HFFc6 (cell line): ENCODE measurements at places on chromosomes 11 and 22. TPM values are rescaled to one million over a fixed set of nuclear protein-coding genes. Genes with fewer than 3 reads are reported as not detected.

DNA sequence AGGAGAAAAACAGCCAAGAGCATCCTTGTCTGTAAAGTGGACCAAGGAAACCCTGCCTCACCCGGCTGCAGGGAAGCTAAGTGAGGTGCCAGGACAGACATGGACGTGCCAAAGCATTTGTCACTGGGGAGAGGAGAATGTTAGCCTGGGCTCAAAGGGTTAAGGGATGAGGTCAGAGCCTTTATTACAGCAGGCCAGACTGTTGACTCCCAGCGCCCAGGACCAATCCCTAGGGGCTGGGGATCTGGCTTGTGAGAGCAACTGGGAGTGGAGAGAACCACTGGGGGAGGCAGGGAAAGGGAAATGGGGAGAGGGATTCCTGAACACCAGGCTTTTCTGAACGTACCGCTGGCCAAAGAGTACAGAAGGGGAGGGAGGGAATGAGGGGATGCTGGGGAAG, 2.6 kb downstream of the CHRM1 start:
- no peaks in the 10 kb centered on the region for H3K36me3 ChIP-seq
- no peak overlapping the region for H3K4me3 ChIP-seq
- no peak for DNase-seq
- no peak overlapping the region for H3K27ac ChIP-seq
- 0 out of 2 replicates have a peak, but pooled peaks cover 6% of the 10 kb centered on the region for H3K4me1 ChIP-seq

- H3K27ac ChIP-seq, result no peak overlapping the region
- peaks cover 28% of the 10 kb centered on the region for H3K27me3 ChIP-seq
- H3K4me3 ChIP-seq, result no peak overlapping the region
Observed at GRCh38 chr11:36696550-36696949, 98.5 kb upstream of the RAG2 start.

GRCh38 chr11:106459135-106459534, 381.7 kb downstream of the AASDHPPT start:
- H3K36me3 ChIP-seq, result no peaks in the 10 kb centered on the region
- no peak overlapping the region for H3K27ac ChIP-seq
- no peaks in the 10 kb centered on the region; the same call in 1 of the 2 replicates for H3K27me3 ChIP-seq
- H3K4me1 ChIP-seq, result peaks cover 32% of the 10 kb centered on the region
- DNase-seq, result no peak
- no peak overlapping the region for H3K4me3 ChIP-seq

- DNase-seq, result no peak
- H3K27ac ChIP-seq, result no peak overlapping the region
- H3K4me1 ChIP-seq, result peaks cover 10% of the 10 kb centered on the region
- H3K27me3 ChIP-seq, result peaks cover 15% of the 10 kb centered on the region
- H3K36me3 ChIP-seq, result no peaks in the 10 kb centered on the region
Observed at GRCh38 chr22:45261407-45262088, 20.9 kb upstream of the KIAA0930 start.

DNA sequence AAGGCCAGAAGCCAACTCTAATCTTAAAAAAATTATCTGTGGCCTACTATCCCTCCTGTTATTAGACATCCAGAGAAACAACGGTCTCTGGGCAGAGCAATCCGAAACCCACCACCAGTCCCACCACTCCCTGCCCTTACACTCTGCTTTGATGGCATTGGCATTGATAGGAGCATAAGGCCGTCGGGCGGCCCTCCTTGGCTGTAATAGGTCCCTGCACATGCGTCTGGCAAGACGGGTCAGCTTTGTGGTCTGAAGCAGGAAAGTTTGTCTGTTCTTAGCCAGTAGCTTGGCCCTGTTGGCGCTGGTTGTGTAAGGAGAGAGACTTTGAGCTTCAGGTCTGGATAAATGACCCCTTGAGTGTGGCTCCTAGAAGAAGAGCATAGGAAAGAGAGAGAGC, 3.8 kb upstream of the TUT1 start:
- H3K27me3 ChIP-seq, result peaks cover 19% of the 10 kb centered on the region
- peaks cover 51% of the 10 kb centered on the region for H3K4me1 ChIP-seq
- DNase-seq, result no peak
- no peak overlapping the region for H3K27ac ChIP-seq

DNA sequence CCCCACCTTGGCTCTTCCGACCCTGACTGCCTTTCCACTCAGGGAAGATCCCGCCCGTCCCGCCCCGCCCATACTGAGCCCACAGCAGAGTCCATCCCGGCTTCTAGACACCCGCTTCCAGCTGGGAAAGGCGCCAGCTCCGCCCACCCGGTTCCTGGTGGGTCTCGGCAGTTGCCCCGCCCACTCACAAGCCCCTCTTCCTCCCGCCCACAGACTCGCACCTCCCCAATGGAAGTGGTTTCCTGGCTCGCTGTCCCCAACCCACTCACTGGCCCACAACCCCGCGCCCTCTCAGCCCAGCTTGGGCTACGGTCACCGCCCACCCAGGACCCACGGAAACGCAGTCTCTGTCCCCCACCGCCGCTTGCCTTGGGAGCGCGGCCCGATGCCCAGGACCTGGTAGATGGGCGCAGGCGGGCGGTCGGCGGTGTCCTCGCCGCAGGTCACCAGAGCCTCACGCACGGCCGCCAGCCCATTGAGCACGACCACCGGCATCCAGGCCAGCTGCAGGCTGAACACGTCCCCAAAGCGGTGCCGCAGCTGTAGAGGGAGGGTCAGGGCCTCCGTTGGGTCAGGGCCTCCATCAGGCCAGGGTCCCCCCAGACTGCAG, 22.2 kb upstream of the CYP2D6 start:
- H3K36me3 ChIP-seq, result peaks cover 9% of the 10 kb centered on the region; the same call in 1 of the 2 replicates
- DNase-seq, result no peak
- H3K27me3 ChIP-seq, result no peaks in the 10 kb centered on the region; the same call in 1 of the 2 replicates
- H3K4me1 ChIP-seq, result peaks cover 6% of the 10 kb centered on the region; the same call in 1 of the 2 replicates

- H3K4me1 ChIP-seq, result no peaks in the 10 kb centered on the region
- no peak overlapping the region for H3K4me3 ChIP-seq
- no peak for DNase-seq
- no peaks in the 10 kb centered on the region for H3K27me3 ChIP-seq
- H3K36me3 ChIP-seq, result no peaks in the 10 kb centered on the region
Observed at GRCh38 chr22:33832558-33833151, 87.6 kb downstream of the LARGE1 start.

GRCh38 chr11:26287067-26287518, 44.8 kb upstream of the ANO3 start:
- DNase-seq, result no peak
- H3K27ac ChIP-seq, result no peak overlapping the region
- H3K27me3 ChIP-seq, result peaks cover 6% of the 10 kb centered on the region; the same call in 1 of the 2 replicates
- H3K36me3 ChIP-seq, result no peaks in the 10 kb centered on the region
- peaks cover 21% of the 10 kb centered on the region for H3K4me1 ChIP-seq
- no peak overlapping the region; the same call in 1 of the 2 replicates for H3K4me3 ChIP-seq

DNA sequence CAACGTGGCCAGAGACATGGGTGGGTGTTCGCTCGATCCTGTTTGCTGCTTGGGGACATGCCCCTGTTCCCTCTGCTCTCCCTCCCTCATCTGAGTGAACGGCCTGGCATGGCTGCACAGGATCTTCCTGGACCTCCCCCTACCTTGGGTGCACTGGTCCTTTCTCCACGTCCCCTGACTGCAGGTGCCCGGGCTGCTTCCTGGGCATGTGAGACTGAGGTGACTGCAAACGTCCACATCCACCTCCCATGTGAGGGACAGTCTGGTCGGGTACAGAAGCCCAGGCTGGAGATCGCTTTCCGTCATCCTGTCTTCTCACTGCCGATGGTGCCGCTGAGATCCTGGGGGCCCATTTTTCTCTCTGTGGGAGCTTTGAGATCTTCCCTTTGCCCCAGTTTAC, 11.8 kb downstream of the SULT4A1 start:
- no peak overlapping the region for H3K4me3 ChIP-seq
- H3K4me1 ChIP-seq, result no peaks in the 10 kb centered on the region
- H3K36me3 ChIP-seq, result no peaks in the 10 kb centered on the region
- no peak overlapping the region for H3K27ac ChIP-seq
- peaks cover 49% of the 10 kb centered on the region for H3K27me3 ChIP-seq

DNA sequence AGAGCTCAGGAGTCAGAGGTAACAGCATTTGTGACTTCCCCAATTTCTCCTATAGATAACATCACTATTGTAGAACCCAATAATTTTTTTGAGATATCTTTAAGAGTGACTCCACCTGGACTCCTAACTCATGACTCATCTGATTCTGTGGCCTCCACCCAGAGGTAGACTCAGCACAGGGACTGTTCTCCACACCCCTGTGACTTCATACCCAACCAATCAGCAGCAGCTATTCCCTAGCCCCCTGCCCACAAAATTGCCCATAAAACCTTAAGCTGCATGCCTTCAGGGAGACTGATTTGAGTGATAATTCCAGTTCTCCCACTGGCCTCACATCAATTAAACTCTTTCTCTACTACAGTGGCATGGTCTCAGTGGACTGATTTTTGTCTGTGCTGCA, 475.4 kb upstream of the FAT3 start:
- no peaks in the 10 kb centered on the region for H3K36me3 ChIP-seq
- DNase-seq, result no peak
- H3K27me3 ChIP-seq, result no peaks in the 10 kb centered on the region

DNA sequence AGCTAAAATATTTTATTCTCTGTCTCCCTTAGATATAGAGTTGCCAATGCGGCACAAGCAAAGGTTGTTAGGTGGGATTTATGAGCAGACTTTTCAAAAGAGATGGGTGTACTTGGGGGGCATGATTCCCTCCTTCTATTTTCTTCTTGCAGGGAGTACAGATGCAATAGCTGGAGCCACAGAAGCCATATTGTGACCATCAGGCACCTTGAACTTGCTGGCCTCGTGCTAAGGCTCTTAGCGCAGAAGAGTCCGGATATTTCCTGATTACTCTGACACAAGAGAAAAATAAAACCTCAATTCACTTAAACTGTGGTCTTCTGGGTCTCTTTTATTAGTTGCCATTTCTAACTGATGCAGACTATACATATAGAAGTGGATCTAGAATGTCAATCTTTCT, 547.4 kb downstream of the MIAT start:
- DNase-seq, result no peak
- no peak overlapping the region for H3K4me3 ChIP-seq
- H3K4me1 ChIP-seq, result peaks cover 41% of the 10 kb centered on the region

DNA sequence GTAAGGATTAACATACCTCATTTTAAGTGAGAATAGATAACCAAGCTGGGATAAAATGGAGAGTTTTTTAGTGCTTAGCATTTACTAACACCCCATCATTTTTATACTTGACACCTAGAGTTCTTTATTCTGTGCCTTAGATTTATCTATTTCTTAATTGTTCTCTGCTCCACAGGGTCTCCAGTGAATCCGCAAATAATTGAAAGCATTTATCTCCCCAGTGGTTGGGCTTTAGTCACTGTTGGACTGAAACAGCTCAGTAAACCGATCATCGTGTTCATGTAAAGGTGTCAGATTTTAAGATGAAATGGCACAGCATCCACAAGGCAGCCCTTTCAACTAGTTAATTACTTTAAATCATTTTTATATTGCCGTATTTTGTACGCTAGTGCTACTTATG, 17.8 kb upstream of the GRIA4 start:
- H3K4me1 ChIP-seq, result peaks cover 9% of the 10 kb centered on the region
- H3K27ac ChIP-seq, result no peak overlapping the region
- no peaks in the 10 kb centered on the region for H3K36me3 ChIP-seq
- H3K4me3 ChIP-seq, result no peak overlapping the region

GRCh38 chr11:36162883-36163434, 126.3 kb downstream of the COMMD9 start:
- no peaks in the 10 kb centered on the region; the same call in 1 of the 2 replicates for H3K27me3 ChIP-seq
- H3K4me1 ChIP-seq, result peaks cover 11% of the 10 kb centered on the region
- no peak overlapping the region for H3K27ac ChIP-seq
- no peaks in the 10 kb centered on the region for H3K36me3 ChIP-seq
- H3K4me3 ChIP-seq, result no peak overlapping the region
- DNase-seq, result no peak

GRCh38 chr11:1387961-1388762, 1.6 kb upstream of the BRSK2 start:
- peaks cover 14% of the 10 kb centered on the region for H3K27me3 ChIP-seq
- H3K4me1 ChIP-seq, result no peaks in the 10 kb centered on the region
- no peak overlapping the region; the same call in 1 of the 2 replicates for H3K4me3 ChIP-seq
- H3K36me3 ChIP-seq, result no peaks in the 10 kb centered on the region

Gene CEND1
- total RNA-seq, result 9.3 to 12.2 TPM (median 11.1 TPM) in 3 replicates

Gene LIF
- total RNA-seq, result 1.3 TPM in 2 replicates

Gene HTR3B
- total RNA-seq, result not detected in 3 replicates

Gene APOA4
- total RNA-seq, result not detected in 2 replicates

Gene CCDC87
- 0.20 to 0.60 TPM (median 0.54 TPM) in 3 replicates for total RNA-seq

Gene OR10A2
- not detected in 3 replicates for total RNA-seq

Gene DEUP1
- not detected in 3 replicates for total RNA-seq
